ENCODE measurements at places on chromosomes 4 and X.

DNA sequence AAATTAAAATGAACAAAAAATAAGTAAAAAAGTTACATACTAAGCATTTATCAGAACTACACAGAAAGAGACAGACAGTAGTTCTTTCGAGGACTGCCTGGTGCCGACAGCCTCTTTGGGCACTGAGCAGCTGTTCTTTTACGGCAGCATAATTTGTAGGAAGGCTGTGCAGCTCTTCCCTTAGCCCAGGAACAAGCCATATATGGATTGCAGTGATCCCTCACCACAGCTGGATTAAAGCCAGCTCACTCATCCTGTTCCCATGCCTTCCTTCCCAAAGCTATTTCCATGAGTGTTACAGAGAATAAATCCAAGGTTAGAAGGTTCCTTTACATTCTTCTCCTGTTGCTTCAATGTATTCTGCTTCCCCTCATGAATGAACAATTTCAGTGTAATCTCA lies 71.7 kb downstream of the DDX60L start:
- DNase-seq = no peak

DNA sequence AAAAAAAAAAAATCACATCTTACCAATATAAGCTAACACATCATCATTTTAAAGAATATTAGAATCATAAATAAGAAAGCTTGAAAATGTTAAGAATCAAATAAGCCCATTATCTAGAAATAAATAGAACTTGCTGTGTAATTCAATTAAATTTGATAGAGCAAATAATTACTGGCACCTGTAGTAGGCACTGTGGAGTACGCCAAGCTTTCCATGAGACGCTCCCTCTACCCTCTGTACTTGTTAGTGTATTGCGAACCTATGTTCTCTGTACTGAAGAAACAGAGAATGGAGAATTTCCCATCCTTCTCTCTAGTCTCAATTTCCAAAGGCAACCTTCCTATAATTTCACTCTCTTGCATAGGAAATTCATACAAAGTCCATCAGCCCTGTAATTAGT lies 61.7 kb upstream of the HAND2 start:
- DNase-seq = no peak

DNA sequence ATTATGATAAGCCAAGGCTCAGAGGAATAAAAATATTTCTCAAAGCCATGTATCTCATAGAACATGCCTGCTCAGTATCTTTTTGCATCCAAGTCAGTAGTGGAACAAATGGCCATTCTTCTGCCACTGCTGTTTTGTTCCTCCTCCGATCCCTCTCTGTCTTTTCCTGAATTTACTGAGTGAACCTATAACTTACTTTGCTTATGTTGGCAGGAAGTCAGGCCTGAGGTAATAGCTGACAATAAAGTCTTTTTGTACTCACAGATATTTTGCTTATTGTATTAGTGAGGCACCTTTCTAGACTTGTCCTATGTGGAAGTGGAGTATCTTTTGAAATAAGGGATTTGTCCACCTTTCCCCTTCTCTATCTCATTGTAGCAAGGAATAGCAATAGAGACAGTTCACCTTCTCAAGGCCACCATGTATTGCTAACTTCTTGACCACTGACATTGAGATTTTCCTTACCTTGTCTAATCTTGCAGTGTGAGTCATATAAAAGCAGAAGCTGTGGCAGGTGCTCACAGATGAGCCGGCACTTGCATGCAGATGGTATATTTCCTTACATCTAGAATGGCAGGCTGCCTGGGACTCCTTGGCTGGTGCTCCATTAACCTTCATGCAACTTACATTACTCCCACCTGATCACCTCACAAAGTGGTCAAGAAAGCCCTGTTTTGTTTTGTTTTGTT lies 68.2 kb downstream of the AGTR2 start:
- no peak for DNase-seq

DNA sequence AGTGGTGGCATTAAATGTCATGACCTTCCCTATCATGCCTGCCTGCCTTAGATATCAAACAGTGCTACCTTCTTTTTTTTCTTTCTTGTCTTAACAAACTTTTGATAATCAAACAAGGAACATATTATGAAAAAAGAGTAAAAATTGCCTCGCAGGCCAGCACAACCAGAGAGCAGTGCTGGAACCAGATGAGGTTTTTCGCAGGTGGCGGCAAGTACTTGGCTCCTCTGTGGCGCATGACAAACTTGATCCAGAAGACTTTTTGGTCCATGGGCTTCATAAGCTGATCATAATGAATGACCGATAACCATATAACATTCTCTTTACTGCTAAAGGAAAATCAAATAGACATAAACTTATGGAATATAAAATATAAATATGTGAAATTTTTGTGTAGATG lies 61.8 kb downstream of the UGT2B10 start:
- no peak for DNase-seq

- no peak for DNase-seq
These were observed 64.8 kb downstream of the MAOB start for GRCh38 chrX:43817444-43817843.

DNA sequence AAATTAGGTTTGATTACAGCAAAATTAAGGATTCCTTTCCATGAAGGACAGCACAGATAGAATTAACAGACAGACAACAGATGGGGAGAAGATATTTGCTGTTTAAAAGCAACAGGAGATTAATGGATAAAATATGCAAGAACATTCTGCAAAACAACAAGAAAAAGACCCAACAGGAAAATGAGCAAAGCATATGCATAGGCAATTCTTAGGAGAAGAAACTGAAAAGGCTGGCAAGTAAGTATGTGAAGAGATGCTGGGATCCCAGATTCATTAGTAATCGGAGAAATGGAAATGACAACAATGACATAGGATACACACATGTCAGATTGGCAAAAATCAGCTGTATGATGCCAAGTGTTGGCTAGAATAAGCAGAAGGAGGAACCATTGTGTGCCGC lies 27.5 kb upstream of the HMGB3 start:
- no peak for DNase-seq

GRCh38 chrX:39361736-39362135 lies 560.5 kb downstream of the MID1IP1 start:
- DNase-seq = no peak

GRCh38 chr4:152972821-152973628 lies 36.9 kb downstream of the FHDC1 start:
- no peak for DNase-seq

GRCh38 chr4:16196482-16197393 lies 29.5 kb downstream of the TAPT1 start:
- no peak for DNase-seq

- no peak for DNase-seq
These were observed 35.4 kb upstream of the TMEM184C start for GRCh38 chr4:147581606-147582350.

GRCh38 chrX:151984902-151985301 lies 10.4 kb upstream of the GABRE start:
- DNase-seq = no peak

- no peak for DNase-seq
These were observed 99.5 kb upstream of the ITM2A start for GRCh38 chrX:79466636-79467035.

DNA sequence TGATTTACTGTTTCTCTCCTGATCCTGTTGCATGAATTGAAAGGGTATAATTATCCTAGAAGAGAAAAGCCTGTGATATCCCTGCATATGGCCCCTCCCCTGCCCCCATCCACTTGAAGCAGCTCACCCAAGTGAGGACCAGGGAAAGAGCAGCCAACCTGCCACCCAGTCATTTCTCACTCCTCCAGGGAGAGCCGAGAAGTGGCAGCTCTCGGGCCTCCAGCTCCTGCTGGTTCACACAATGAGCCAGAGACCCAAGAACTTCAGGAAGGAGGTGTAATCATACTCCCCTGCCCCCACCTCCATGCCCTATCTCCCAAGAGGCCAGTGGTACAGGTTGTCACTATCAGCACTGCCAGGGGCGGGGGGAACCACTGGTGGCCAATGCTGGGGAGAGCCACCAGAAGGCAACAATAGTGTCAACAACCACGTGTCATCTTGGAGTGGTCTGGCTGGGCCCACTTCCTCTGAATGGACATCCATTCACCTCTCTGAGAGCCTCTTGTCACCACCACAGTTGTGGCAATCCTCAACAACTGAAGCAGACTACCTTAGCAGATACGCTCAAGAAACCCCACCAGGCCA lies 42.9 kb downstream of the APOO start:
- DNase-seq = no peak

DNA sequence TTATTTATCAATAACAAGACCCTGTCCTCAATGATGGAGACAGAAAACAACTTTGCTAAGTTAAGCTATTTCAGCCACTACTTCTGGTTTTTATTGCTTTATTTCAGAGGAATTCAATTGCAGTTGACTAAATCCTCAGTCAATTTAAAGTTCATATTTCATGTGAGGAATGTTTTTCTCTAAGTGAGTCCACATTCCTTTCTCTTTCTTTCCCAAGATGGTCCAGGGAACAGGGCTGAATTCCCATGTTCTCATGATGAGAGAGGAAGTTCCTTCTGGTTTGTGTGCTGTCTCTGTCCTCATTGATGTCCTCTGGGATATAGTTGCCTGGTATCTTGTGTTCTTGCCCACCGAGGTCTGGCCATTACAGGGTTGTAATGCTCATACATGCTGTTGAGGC lies 117.2 kb downstream of the SLIT2 start:
- no peak for DNase-seq

DNA sequence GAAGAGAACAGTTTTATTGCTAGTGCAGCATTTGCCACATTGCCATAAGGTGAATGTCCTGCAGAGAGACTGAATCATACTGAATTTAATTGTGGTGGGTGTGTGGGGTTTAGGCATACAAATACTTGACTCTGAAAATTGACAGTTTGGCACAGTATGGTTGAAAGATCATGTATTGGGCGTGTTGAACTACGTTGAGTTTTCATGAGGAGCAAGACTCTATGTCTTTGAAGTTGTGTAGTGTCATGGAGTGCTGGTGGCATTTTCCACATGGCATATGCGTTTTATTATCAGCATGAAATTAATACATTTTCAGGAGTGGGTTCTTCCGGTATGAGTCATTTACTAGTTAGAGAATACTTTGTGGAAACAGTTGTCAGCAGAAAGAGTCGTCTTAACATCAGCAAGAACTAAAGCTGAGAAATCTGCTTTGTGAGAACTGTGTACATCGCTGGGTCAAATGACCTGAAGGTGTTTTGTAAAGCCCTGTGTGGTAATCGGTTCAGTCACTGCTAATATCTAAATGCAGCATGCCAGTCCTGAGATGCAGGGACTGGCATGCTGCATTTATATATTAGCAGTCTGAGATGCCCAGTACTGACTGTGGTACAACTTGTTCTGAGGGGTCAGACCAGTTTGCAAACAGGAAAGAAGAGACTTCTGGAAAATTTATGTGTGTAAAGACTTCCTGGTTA lies 50.3 kb downstream of the ARHGAP10 start:
- no peak for DNase-seq

GRCh38 chr4:169765835-169766234 lies 8.1 kb upstream of the HPF1 start:
- DNase-seq = no peak

- DNase-seq = peak; percentile 8
These were observed 78.6 kb upstream of the FAM9A start for GRCh38 chrX:8879750-8880149.

All from activated T-helper 2 cell treated with anti-CD3 and anti-CD28 coated beads, Interferon-gamma antibody, Interleukin-2, Interleukin-4, amounts not matched to agents 10 μg/mL and 5 μg/mL and 100 μg/mL, durations not matched to agents 14 hours and 24 hours and 36 hours (primary cell).